ENCODE measurements at places on chromosomes 6 and 20. TPM values are rescaled to one million over a fixed set of nuclear protein-coding genes. Genes with fewer than 3 reads are reported as not detected.

SLC17A3 gene
- total RNA-seq: not detected

SERAC1 gene
- 19.8 TPM for total RNA-seq

PRICKLE4 gene
- 1.8 TPM for total RNA-seq

DNA sequence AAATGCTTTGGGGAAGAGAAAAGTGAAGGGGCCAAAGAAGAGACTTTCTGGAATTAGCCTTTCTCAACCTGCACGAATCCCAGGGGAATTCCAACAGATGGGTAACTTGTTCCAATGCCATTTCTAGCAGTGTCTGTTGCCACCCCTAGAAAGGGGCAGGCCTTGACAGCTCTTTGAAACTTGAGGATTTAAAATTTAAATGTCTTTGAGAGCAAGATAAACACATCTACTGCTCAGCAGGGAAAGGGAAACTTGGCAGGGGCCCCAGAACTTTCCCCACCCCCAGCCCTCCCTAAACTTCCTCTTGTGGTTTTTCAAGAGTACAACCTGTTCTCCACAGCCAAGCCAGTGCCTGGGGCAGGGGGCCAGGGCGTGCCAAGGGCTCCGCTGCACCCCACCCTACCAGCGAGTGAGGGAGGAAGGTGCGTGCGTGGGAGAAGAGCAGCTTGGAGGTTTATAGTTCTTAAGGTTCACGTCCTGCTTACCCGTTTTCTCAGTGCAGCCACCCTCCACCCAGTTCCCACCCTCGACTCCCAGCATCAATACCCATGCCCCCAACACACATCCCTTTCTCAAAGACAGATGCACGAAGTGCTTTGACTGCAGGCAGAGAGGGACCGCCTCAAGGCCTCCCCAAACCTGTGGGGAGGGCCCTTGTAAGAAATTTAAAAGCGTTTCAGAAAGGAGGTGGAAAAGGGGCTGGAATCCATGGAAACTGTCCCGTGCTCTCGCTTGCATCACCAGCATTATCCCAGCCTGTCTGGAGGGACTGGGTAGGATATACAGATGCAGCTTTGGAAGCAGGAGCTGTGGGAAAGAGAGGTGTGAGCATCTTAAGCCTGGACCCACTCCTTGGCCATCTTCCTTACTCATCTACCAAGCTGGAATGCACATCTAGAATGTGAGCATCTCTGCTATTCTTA, 4.5 kb upstream of the TAF8 start:
- peaks cover 14% of the 10 kb centered on the region for H3K27me3 ChIP-seq
- H3K4me1 ChIP-seq: peaks cover 47% of the 10 kb centered on the region
- H3K4me3 ChIP-seq: no peak overlapping the region
- H3K27ac ChIP-seq: peak overlapping the region; percentile 54

DNA sequence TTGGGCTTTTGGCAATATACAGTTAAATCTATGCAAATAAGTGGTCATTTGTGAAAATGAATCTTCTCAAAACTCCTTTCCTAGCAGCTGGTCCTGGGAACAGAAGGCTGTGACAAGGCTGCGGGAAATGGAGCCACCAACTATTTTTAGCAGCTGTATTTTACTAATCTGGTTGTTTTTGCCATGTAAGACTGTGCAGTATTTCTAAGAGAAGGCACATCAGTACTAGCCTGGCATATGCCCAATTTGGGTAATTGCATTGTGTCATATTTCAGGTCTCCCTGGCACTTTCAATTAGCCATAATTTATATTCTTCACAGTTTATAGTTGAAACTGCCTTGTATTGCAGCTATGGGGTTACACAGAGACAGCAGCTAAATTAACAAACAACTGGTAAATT, 109.6 kb downstream of the MANEA start:
- H3K36me3 ChIP-seq: no peaks in the 10 kb centered on the region
- H3K4me3 ChIP-seq: no peak overlapping the region
- H3K27me3 ChIP-seq: no peaks in the 10 kb centered on the region
- peak; percentile 54 for DNase-seq
- H3K4me1 ChIP-seq: no peaks in the 10 kb centered on the region

GRCh38 chr20:48682529-48683363, 145.1 kb downstream of the PREX1 start:
- peaks cover 57% of the 10 kb centered on the region for H3K36me3 ChIP-seq
- H3K27me3 ChIP-seq: no peaks in the 10 kb centered on the region
- DNase-seq: peak; percentile 62
- H3K4me1 ChIP-seq: peaks cover 42% of the 10 kb centered on the region

DNA sequence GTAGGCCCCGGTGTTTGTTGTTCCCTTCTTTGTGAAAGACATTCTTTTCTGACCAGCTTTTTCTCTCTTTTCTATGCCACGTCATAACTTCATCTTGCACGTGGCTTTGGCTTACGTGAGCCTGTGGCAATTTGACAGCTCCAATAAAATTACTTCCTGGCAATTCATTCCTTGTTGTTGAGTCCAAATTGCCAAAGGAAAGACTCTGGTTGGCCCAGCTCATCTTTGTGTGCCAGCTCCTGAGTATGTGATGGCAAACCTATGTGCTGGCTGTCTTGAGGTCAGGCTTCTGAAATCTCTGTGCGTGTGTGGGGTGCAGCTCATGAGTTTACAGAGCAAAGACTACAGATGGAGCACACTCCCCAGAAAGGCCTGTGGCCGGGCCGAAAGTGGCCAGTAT, 272.5 kb upstream of the SGK1 start:
- DNase-seq: no peak
- H3K27ac ChIP-seq: no peak overlapping the region
- no peaks in the 10 kb centered on the region for H3K27me3 ChIP-seq
- H3K4me3 ChIP-seq: no peak overlapping the region
- H3K4me1 ChIP-seq: peaks cover 2% of the 10 kb centered on the region
- H3K36me3 ChIP-seq: no peaks in the 10 kb centered on the region

- H3K36me3 ChIP-seq: peaks cover 15% of the 10 kb centered on the region
- no peaks in the 10 kb centered on the region for H3K27me3 ChIP-seq
- H3K4me3 ChIP-seq: no peak overlapping the region
- no peak overlapping the region for H3K27ac ChIP-seq
- peaks cover 37% of the 10 kb centered on the region for H3K4me1 ChIP-seq
- DNase-seq: no peak
These were observed 23.9 kb upstream of the VSTM2L start for GRCh38 chr20:37878835-37879599.

- peaks cover 14% of the 10 kb centered on the region for H3K4me1 ChIP-seq
- peak; percentile 88 for DNase-seq
- H3K4me3 ChIP-seq: peak within 1 kb of the TSS; percentile 88
- H3K36me3 ChIP-seq: no peaks in the 10 kb centered on the region
- no peaks in the 10 kb centered on the region for H3K27me3 ChIP-seq
These were observed at the start of gene ATRN for GRCh38 chr20:3470627-3471396. Gene ATRN, plus strand, starts transcription at chr20:3471018. Its CDS starts 90 bp downstream, at chr20:3471108.

GRCh38 chr6:144292372-144292771, 7.2 kb downstream of the UTRN start:
- H3K27me3 ChIP-seq: no peaks in the 10 kb centered on the region
- H3K36me3 ChIP-seq: no peaks in the 10 kb centered on the region
- no peak overlapping the region for H3K27ac ChIP-seq
- no peaks in the 10 kb centered on the region for H3K4me1 ChIP-seq

DNA sequence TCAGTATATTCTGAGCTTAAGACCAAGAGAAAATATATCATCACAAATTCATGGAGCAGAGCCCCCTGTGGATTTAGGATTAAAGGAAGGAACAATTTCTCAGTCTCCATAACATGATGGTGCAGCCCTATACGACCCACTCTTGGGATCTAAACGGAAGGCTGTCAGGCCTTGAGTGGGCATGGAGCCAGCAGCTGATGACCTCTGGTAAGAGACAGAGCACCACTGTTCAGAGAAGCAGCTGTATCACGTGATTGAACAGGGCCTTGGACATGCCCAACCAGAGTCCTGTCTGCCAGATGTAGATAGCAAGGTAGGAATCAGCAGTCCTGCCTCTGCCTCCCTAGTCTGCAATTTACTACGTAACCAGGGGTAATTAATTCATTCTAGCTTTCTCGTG, 259.4 kb upstream of the POU3F2 start:
- no peak overlapping the region for H3K4me3 ChIP-seq
- H3K27me3 ChIP-seq: no peaks in the 10 kb centered on the region
- no peaks in the 10 kb centered on the region for H3K36me3 ChIP-seq
- no peaks in the 10 kb centered on the region for H3K4me1 ChIP-seq

DNA sequence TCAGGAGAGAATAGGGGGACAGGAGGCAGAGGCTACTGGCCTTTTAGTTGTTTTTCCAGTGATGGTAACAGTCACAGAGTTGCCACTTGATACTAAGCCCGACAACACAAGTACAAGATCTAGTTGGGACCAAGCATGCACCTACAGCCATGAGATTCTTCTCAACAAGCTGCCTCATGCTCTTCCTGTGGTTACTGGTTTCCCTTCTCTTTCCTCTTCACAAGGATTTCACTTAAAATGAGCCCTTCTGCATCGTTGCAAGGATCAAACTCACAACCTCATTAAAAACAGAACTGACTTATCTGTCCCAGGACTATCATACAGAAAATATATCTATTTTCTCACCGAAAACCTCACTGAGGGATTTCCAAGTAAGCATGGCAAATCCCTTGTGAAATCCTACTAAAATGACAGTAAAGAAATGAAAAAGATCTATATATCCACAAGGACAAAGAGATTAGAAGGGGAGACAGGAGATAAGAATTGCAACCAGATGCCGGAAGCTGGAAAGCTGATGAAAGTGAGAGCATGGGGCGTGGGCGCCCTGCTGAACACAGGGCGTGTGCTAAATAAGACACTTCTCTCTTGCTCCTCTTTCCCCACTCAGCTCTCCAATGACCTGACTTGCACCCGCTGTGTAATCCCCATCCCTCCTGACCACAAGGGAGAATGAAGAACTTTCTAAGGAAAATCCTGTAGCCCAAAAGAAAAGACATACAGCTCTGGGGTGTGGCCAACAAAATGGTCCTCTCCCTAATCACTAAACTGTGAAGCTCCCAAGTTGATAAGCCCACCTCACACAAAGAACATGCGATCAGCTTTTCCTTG, 13.4 kb downstream of the MTFR2 start:
- no peak overlapping the region for H3K4me3 ChIP-seq
- no peak overlapping the region for H3K27ac ChIP-seq
- H3K27me3 ChIP-seq: no peaks in the 10 kb centered on the region
- DNase-seq: no peak
- H3K36me3 ChIP-seq: no peaks in the 10 kb centered on the region
- no peaks in the 10 kb centered on the region for H3K4me1 ChIP-seq

- H3K4me1 ChIP-seq: peaks cover 24% of the 10 kb centered on the region
- H3K4me3 ChIP-seq: no peak overlapping the region
- DNase-seq: no peak
- peaks cover 25% of the 10 kb centered on the region for H3K27me3 ChIP-seq
- H3K36me3 ChIP-seq: no peaks in the 10 kb centered on the region
These were observed 2.4 kb upstream of the PPP1R14C start for GRCh38 chr6:150140236-150140969.

DNA sequence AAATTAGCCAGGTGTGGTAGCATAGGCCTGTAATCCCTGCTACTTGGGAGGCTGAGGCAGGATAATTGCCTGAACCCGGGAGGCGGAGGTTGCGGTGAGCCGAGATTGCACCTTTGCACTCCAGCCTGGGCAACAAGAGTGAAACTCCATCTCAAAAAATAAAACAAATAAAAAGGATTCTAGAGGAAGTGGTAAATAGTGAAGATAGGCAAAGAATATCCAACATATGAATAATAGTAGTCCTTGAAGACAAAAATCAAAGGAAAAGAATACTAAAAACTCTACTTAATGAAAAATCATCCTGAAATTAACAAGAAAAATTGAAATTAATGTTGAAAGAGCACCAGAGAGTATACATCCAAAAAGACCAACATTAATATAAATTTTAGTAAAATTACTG, 67.0 kb upstream of the MRAP2 start:
- no peaks in the 10 kb centered on the region for H3K4me1 ChIP-seq
- H3K4me3 ChIP-seq: no peak overlapping the region
- no peaks in the 10 kb centered on the region for H3K27me3 ChIP-seq
- H3K36me3 ChIP-seq: no peaks in the 10 kb centered on the region
- H3K27ac ChIP-seq: no peak overlapping the region
- DNase-seq: no peak

Measured in spinal cord (tissue), 10 donors.